Stimulated activated CD4-positive, alpha-beta T cell treated with anti-CD3 and anti-CD28 coated beads, Interleukin-1b, Interleukin-23, amount 100 ng/mL, for 1 hour (primary cell): ENCODE measurements at places on chromosomes 6 and 20.

DNA sequence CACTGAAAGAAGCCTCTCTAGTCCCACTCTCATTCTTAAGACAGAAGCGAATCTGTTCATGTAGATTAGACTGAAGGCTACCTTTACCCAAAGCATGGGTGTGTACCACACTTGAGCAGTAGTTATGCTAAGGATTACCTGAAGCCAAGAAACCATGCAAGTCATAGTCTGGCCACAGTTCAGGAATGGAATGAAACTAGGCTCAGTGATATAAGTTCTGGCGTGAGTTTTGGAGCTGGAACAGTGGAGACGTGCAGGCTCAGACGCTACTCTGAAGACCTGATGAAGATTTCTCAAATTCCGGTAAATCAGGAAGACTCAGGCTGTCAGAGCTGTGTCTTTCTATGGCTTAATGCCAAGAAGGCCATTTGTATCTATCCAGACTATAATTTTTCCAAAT, 219.9 kb downstream of the HDGFL1 start:
- DNase-seq, result no peak

- DNase-seq, result no peak
Measured at GRCh38 chr6:36977470-36977941, 8.5 kb downstream of the MTCH1 start.

DNA sequence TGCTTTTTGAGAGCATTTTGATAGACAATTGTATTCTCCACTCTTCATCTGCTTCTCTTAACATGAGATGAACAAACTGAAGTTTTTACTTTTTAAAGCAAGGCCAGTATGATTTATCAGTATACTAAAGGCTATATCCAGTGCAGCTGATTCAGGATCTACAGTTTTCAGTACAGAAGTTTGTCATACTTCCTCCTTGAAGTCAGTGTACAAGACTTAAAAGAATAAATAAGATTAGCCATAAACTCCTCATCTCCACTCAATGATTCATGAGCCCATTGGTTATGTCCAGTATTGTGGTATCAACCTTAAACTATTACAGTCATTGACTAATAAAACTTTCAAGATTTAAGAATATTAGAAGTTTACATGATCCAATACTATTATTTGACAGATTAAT, 374.8 kb upstream of the EPHA7 start:
- DNase-seq, result no peak

DNA sequence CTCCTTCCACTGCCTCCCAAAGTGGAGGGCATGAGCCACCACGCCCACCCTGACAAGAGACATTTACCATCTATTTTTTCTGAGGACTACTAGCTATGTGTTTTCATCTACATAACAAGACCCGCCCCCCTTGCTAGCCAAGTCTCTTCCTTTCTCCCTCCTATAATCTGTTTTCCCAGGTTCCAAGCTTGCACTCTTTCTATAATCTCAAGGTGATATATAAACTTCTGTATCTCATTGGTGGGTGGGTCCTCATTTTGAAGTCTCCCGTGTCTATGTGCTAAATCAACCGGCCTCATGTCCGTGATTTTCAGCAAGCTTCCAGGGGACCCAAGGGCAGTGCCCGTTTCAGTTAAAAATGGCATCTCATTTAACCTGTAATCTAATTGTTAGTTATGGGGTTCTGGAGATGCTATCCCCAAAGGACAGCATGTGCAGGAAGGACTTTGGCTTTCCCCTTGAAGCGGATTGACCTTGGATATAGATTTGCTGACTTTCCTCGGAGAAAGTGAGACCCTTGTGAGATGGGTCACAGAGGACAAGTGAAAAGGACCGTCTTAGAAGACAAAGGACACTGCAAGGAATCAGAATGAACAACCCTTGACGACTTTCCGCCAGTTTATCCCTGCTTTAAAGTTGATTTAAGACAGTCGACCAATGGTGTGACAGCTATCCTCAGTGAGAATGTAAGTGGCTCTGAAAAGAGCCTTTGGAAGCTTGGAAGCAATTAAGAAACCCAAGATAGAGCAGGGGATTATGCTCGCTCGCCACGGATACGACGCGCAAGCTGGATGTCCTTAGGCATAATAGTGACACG, 22.4 kb downstream of the OR2B2 start:
- DNase-seq, result no peak

- DNase-seq, result no peak
Measured at GRCh38 chr20:60031107-60031506, 72.9 kb downstream of the CDH26 start.

DNA sequence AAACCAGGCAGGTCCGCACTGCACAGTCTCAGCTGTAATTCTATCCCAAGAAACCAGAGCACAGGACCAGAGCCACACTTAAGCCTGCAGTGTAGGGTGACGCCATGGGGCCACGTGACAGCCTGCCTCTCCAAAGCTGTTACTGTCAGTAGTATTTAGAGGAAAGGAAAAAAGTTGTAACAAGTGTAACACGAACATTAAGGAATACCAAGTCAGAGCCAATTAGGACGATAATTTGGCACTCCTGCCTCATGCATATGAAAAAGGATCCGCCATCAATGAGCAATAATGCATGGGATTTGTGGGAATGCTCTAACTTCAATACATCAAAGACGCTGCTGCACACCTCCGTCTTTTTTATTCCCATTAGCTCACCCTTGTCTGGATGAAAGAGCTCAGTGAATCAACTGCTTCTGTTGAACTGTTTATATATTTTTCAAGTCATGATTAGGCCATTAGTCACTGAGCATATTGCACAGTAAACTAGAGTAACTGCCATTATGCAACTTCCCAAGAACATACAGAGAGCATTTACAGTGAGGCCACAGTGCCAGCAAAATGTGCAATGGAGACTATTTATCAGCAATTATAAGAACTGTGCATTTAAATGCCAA, 79.9 kb downstream of the ATXN1 start:
- DNase-seq, result no peak
